Activated naive CD8-positive, alpha-beta T cell treated with anti-CD3 and anti-CD28 coated beads, Interleukin-2, amount 50 U/mL, for 24 hours (primary cell): ENCODE measurements at places on chromosomes 2 and 18.

GRCh38 chr2:179744401-179744800 lies 117.0 kb downstream of the ZNF385B start:
- DNase-seq: no peak

DNA sequence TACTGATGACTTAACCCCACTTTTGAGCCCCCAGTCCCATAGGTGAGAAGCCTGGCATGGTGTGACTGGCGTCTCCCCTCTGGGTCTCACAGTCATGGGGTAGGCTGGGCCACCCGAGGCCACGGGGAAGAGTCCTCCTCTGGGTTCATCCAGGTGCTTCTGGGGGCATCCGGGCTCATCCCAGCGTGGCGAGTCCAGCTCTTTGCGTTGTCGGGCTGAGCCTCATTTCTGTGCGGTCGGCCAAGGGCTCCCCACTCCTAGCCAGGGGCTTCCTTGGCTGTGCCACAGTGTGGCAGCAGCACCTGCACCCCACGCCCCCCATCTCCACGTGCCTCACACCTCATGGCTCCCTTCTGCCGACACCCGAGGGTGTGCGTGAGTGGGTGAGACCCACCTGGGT lies 27.6 kb upstream of the SNED1 start:
- DNase-seq: no peak

GRCh38 chr18:24534737-24535136 lies 74.3 kb downstream of the HRH4 start:
- no peak for DNase-seq

GRCh38 chr2:154402213-154402612 lies 296.3 kb upstream of the KCNJ3 start:
- no peak for DNase-seq

- DNase-seq: no peak
Measured at GRCh38 chr2:161474920-161475319, 58.8 kb downstream of the TBR1 start.

DNA sequence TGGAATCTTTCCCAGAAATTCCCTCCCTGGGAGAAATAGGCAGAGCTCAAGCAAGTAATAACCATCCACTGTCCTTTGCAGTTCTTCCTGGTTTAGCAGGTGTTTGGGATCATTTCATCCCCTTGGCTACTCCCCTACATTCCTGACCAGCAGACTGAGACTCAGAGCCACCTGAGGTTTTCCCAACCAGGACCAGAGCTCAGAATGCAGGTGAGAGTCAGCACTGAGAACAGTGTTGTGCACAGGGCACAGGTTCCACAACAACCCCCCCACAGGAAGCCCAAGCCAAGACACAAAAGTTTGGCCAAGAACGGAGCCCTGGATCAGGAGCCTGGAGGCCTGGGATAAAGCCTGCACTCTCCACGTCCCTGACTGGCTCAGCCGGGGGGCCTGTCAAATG lies 21.0 kb upstream of the LOXHD1 start:
- no peak for DNase-seq

DNA sequence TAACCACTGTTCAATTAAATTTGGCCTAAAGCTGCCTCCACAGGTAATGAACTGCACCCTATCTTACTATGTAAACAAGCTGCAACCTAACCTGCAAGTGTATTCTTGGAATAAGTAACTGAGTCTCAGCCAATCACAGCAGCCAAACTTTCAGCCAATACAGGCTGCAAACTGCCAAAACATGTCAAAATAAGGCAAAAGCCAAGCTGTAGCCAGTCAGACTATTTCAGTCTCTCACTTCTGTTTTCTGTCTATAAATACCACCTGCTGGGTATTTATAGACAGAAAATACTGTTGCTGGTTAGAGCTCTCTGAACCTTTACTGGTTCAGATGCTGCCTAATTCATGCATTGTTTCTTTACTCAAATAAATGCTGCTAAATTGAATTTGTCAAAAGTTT lies 14.3 kb downstream of the C2orf76 start:
- DNase-seq: no peak

DNA sequence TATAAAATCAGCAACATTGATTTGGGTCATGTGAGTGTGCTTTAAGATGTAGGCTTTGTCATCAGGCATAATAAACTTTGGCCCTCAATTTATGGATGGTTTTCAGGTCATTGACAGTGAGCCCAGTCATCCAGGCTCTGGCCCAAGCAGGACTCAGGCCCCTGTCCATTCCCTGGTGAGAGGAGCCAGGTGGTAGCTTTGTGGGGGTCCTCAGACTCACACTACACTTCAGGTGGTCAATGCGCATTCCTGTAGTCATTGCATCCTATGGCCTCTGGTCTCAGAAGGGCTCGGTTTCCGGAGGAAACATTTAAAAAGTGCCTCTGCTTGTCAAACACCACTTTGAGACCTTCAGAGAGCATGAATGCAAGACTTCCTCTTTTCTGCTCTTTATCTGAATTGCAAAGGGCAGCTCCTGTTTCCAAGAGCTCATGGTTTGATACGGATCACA lies 20.2 kb downstream of the LGALSL start:
- no peak for DNase-seq

DNA sequence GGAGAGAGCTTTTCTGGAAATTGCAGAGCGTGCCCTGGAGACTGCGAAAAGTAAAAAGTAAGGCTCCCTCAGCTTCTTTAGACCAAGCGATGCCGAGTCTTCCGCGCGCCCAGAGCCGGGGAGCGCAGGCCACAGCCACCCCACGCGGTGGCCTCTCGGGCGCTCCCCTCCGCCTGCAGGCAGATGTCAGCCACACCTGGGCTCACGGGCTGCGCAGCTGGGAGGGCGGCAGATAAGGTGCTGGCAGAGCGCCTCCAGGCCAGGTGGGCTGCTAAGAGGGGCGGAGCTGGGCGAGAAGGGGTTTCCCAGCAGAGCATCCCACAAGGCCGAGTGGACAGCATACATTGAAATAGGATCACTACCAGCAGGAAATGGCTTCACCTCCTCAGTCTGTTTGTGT lies 81.7 kb downstream of the ARHGEF4 start:
- no peak for DNase-seq

DNA sequence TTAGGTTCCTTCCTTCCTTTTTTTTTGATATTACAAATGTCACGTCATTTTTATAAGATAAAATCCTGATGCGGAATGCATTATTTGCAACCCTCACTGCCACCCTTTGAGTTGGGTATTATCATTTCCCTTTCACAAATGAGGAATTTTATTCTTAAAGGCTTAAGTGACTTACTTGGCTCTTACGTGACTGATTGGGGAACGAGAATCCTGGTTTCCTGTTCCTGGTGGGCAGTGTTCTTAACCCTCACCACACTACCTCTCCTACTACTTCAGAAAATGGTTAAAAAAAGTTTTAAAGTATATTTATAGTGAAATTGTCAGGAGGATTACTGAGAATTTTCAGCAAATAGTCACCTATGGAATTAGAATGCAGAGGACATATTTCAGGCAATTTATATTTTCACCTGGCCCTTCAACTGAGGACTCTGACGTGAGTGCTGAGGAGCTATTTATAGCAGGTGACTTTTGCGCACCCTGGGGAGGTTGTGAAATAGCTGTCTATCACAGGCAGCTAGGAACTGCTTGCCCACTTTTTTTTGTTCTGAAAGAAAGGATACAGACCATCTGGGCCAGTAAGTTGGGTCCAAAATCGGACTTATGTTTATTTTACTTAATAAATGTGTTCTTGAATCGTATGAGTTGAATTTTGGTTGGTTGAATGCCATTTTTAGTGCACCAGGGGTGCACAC lies 18.7 kb upstream of the RASGRP3 start:
- no peak for DNase-seq

- no peak for DNase-seq
Measured at GRCh38 chr2:33370636-33371265, 105.7 kb upstream of the RASGRP3 start.

GRCh38 chr2:213034585-213034984 lies 116.8 kb downstream of the IKZF2 start:
- no peak for DNase-seq

DNA sequence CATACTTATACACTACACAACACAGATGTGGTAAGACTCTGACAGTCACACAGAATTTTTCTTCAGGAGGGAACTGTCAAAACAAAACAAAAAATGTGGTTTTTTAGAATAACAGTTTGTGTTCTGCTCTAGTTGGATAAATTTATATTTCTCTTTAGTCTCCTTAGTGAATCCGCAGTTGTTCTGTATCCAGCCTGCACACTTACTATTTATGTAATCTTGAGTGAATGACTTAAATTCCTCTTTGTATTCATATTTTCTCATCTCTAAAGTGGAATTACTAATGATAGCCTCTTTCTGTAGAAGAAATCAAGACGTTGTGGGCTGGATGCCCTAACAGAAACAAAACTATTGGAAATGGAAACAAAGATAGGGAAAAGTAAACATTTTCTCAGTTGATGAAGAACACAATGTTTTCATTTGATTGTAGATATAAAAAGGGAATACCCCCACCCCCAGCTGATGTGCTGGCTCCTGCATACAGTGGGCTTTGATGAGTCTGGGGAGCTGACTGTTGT lies 375.2 kb downstream of the TRIB2 start:
- no peak for DNase-seq

GRCh38 chr2:173775440-173775839 lies 189.7 kb downstream of the SP3 start:
- no peak for DNase-seq

- DNase-seq: no peak
Measured at GRCh38 chr2:197500503-197501131, 438 bp downstream of the HSPE1 start.

GRCh38 chr2:109662889-109663288 lies 48.7 kb downstream of the SOWAHC start:
- DNase-seq: no peak

DNA sequence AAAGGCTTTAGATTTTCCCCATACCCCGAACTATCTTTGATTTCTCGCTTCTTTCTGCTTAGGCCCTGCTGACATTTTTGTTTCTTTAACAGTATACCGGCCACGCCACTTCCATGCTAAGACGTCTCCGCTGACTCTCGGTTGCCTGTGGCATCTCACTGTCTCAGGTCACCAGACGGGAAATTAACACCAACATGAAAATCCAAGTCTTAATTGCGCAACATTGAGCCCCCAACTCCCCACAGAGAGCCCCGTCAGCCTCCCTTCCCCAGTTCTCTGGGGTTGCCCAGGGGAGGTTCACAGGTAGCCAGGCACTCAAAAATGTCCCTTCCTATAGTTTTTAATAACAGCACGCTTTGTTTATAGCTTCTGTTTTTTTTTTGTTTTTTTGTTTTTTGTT lies 30.2 kb downstream of the CD8B2 start:
- DNase-seq: no peak

GRCh38 chr2:198097630-198098029 lies 293.2 kb downstream of the PLCL1 start:
- DNase-seq: no peak

GRCh38 chr2:221676566-221677172 lies 104.6 kb upstream of the EPHA4 start:
- DNase-seq: no peak
